ENCODE measurements at places on chromosomes 13 and 19.

DNA sequence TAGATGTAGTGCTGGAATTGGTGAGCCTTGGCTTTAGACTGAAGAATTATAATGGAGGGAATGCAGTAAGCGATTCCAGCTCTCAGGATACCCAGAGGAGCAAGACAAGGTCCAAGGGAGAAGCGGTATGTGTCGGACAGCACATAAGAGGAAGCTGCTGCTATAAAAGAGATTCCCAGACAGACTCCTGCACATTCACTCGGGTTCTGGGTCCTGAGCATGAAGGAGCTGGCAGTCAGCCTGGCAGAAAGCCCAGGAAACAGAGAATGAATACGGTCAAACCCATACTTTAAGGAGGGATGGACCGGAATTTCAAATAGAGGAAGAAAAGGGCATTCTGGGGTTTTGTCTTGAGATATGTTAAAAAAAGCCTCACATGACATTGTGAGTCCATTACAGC is 308.3 kb downstream of the DNAJC15 start:
- no peak for DNase-seq

DNA sequence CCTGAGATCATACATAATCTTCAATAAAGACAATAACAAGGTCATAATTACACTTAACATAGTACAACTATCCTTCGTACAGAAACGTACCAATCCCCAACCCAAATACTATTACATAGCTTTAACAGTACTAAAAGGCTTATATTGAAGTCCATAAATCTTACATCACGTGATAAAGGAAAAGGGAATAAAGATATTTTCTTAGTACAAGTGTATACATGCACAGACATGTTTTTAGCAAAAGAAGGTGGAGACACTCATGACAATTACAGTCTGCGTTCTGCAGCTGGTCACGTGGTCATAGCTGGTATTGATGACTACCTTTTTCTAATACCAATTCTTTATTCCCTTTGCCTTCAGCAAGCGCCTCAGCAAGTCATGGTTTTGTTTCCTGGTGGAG is 464.5 kb upstream of the SLITRK5 start:
- DNase-seq: no peak

DNA sequence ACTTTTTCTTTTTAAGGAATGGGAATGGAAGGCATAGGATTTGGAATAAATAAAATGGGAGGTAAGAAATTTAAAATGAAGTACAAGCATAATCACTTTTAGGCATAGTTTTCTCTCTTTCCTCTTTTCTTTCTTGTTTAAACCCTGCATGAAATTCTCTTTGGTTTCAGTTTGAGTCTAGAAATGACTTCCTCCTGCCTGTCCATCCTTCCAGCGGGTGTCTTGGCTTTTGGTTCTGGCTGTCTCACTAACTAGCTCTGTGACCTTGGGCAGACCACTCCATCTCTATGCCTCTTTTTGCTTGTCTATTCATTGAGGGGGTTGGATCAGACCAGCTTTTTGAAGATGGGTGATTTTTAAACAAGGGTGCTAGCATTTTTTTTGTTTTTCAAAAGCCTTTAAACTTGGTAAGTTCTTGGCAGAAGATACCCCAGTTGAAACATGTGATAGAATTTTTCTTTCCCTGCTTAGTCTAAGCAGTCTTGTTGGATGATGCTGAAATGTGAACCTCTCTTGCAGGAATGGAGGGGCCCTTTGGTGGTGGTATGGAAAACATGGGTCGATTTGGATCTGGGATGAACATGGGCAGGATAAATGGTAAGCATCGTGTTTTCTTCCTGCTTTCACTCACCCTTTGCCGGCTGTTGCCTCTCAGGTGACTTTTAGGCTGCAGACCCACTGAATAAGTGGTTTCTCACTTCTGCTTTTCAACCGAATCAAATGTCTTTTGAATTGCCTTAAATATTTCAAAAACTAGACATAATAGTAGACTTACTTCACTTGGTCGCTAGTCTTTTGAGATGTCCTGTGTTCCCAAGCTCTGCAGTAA is 28.6 kb downstream of the PRAM1 start:
- DNase-seq: no peak

GRCh38 chr13:40236566-40237168 is 429.8 kb downstream of the FOXO1 start:
- DNase-seq: no peak
